ENCODE measurements at places on chromosomes 5 and 9.

- no peak for DNase-seq
Observed at GRCh38 chr5:142015781-142016533, 3.1 kb upstream of the GNPDA1 start.

- no peak for DNase-seq
Observed at GRCh38 chr5:2003206-2003605, 120.5 kb upstream of the IRX4 start.

DNA sequence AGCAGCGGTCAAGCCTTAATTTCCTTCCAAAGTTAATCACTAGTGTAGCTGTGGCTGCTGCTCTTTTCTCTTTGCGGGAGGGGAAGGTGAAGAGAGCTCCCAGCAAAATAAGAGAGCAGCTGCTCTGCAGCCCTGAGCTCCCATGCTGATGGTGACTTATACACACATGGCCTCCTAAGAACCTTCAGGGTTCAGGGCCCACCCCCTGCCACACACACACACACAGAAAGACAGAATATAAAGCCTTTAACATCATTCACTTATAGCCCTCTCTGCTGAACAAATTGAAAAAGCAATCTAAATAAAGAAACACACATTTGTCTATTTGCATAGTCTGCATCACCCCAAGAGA is 43.6 kb downstream of the GAS1 start:
- no peak for DNase-seq

GRCh38 chr9:124454791-124455443 is 4.7 kb downstream of the ADGRD2 start:
- no peak for DNase-seq

DNA sequence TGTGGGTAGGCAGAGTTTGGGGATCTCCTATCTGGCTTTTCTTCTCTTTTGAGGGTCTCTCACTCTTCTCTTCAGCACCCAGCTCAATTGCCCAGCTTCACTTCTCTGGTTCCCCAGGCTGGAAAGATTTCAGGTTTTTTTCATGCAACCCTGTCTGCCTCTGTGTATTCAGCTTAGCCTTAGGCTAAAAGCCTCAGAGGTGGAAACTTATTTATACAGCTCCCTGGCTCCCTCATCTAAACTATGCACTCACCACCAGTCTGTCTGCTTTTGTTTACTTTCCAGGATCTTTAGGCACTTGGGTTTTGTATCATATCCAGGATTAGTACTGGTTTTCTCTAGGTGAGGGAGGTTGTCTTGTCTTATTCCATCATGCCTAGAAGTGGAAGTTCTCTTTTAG is 540.2 kb upstream of the TRPC7 start:
- no peak for DNase-seq

DNA sequence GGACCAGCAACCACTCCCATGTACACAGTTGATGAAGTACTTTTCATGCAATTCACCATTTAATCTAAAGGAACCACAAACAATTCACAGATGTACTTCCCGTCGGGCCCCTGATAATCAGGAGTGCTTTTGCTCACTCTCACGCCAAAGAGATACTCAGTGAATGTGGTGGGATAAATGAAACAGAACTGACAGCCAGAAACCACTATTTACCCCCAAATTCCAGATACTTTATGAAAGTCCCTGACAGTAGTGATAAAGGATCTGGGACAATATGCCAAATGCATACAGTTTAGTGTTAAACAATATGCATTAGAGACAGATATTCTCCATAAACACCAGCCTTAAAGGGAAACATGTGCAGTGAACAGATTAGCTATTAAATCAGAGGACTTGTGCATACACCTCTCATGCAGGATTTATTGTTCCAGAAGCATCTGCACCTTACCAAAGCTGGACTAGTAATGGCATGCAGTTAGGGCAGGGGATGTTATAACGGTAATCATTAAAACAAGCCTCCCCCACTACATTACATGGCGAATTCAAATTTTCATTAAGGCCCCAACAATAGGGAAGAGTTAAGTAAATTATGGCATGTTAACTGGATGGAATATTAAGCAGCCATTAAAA is 74.0 kb upstream of the SLC25A51 start:
- no peak for DNase-seq

DNA sequence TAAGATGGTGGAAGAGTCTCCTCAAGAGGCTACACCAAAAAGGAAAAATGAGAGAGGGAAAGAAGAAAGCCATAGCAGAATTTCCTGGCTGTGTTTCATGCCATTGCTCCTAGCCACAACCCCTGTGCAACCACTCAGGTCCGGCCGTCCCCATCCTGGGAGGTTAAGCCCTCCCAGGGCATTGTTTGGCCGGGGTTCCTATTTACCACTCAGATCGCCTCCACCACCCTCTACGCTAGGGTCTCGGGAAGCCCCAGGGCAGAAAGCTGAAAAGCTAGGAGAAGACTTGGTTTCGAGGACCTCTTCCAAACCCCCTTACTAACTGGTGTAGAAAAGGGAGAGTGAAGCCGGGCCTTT is 715 bp downstream of the RC3H2 start:
- no peak for DNase-seq

GRCh38 chr5:8756498-8757084 is 789.3 kb downstream of the SEMA5A start:
- DNase-seq, result no peak

- no peak for DNase-seq
Observed at GRCh38 chr9:114300846-114301797, 21.8 kb upstream of the ORM1 start.

- DNase-seq, result no peak
Observed at GRCh38 chr9:35813434-35814105, 1.3 kb downstream of the HINT2 start.

GRCh38 chr5:172868436-172868923 is 34.4 kb downstream of the ERGIC1 start:
- DNase-seq, result no peak

GRCh38 chr5:103461243-103461642 is 101.3 kb downstream of the NUDT12 start:
- no peak for DNase-seq

DNA sequence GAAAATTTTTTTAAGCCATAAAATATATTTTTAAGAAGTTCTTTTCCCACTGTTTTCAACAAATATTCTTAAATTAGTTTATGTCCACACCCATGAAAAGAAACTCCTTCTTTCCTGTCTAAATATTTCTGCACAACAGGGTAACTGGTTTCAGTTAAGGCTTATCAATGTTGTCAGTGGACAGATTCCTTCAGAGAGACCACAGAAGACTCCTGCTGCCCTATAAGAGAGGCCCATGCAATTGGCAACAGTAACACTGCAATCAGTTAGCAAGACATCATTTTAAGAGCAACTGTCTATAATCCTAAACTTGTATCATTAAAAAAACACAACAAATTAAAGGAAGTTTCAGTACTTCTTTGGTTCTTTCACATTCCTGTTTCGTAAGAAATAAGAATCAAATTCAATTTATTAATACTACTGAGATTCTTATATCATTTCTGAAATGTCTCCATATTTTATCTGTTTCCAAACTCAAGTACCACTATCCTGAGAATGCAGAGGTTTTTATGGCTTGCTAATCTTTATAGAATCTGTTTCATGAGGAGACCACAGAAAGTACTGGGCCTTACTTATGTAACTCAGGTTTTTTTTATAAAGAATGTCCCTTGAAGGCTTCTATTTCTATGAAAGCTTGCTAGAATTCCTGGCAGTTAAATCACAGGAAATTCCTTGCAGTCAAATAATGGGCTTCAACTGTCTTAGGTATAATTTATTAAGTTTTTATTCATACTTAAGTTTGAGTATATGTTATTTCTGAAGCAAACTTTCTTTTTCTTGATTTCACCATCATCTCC is 240.2 kb downstream of the RFX3 start:
- no peak for DNase-seq

DNA sequence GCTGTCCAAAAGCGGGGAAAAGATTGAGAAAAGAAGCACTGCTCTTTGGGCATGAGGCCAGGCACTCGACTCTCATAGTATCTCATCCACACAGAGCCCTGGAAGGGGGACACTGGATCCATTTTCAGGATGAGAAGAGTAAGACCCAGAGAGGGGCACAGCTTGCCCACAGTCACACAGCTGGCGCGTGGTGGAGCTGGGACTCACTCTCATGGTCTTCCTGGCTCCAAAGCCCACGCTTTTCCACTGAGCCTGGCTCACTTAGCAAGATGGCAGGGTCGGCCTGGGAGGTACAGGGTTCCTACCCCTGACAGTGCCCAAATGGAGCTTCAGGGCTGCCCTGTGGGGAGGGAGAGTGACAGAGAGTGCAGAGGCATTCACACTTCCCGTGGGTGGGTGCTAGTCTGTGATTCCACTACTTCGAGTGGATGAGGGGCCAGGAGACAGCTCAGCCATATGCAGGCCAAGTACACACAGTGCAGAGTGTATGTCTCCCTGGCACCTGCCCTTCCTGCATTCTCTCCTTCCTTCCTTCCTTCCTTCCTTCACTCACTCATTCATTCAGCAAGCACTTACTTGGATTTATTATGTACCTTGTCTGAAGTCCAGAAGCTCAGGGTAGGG is 18.3 kb upstream of the IGFBPL1 start:
- no peak for DNase-seq

DNA sequence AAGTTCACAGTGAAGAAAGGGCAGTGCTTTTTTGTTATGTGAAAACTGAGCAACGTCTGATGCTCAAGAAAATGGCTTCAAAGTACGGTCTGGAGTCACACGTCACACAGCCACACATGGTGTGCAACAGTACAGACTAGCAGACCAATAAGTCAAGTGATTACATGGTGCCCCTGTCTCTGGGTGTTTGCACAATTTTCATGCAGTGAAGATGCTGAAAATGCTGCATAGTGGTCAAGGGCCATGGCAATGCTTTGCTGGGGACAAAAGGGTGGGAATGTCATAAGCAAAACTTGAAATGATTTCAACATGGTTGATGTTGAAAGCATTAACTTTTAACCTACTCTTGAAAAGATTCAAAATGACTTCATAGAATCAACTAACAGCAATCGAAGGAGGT is 231.2 kb downstream of the EBF1 start:
- DNase-seq, result no peak

DNA sequence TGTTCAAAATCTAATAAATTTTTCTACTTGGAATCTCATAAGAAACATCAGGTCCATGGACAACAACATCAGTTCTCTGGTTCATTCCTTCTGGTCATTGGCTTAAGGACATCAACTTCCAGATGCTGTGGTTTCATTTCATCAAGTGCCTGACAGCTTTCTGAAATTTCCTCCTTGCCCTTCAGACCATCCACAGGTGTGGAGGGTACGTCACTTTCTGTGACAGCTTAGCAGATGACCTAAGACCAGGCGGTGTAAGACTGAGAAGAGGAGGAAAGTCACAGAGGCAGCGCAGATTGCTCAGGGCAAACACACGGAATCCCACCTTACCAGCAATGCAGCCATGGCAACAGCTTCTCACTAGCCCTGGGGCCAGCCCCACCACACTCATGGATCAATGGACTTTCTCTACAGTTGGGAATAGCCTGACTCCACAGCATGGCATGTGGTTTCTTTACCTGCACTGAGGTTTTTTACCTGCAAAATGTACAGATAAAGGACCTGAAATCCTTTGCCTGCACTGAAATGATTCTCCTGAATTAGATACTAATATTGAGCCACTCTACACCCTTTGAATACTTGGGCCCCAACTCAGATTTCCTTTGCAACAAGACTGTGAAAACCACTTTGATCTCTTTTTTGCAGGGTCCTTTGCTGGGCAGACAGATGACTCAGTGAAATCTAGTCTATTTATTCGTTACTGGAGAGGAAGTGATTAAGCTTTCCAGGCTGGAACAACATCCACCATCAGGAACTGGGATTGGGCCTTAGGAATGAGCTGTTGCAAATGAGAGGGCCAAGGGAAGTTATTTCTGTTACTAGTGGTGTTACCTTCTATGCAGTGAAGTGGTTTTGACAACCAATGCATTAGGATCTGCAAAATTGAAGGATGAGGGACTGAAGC is 26.9 kb downstream of the TICAM2 start:
- no peak for DNase-seq
